C1 segment of cervical spinal cord (tissue), 14 donors: ENCODE measurements at places on chromosomes 11 and 22.

DNA sequence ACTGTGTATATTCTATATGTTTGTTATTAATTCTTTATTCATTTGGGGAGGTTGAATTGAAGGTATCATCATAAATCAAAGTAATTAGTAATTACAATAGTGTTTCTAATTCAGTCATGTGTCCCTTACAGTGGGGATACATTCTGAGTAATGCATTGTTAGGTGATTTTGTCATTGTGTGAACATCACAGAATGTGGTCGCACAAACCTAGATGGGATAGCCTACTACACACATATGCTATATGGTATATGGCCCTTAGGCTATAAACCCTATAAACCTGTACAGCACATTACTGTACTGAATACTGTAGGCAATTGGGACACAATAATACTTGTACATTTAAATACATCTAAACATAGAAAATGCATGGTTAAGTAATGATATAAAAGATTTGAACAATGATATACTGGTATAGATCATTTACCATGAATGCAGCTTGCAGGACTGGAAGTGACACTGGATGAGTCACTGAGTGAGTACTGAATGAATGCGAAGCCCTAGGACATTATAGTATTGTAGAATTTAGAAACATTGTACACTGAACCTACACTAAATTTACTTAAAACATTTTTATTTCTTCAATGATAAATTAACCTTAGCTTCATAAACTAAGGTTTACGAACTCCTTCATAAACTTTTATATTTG is 936.2 kb upstream of the CHORDC1 start:
- DNase-seq = no peak

GRCh38 chr11:1156506-1157340 is 1.0 kb upstream of the MUC5AC start:
- DNase-seq = no peak

DNA sequence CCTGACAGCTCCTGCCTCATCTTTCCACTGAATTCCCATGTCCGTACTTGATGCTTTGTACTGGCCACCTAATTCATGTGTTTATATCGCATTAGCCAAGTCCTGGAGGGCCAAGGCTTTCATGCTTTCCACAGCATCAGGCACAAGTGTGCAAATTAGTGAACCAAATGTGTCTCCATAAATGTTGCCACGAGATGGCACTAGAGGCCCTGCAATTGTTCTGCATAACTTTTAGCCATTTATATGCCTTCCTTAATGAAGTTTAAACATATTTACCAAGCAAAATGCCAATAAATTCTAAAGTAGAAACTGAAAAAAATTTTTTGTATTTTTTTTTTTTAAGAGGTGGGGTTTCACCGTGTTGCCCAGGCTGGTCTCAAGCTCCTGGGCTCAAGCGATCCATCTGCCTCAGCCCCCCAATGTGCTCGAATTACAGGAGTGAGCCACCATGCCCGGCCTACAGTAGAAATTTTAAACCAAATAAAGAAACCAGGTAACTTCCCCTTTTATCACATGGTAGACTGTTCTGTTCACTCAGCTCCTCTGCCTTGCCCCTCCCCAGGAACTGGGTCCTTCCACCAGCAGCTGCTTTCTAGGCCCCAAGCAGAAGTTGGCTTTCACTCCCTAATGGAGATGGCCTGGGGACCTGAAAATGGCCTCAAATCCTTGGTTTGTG is 20.8 kb upstream of the IL18BP start:
- DNase-seq = peak; percentile 14

DNA sequence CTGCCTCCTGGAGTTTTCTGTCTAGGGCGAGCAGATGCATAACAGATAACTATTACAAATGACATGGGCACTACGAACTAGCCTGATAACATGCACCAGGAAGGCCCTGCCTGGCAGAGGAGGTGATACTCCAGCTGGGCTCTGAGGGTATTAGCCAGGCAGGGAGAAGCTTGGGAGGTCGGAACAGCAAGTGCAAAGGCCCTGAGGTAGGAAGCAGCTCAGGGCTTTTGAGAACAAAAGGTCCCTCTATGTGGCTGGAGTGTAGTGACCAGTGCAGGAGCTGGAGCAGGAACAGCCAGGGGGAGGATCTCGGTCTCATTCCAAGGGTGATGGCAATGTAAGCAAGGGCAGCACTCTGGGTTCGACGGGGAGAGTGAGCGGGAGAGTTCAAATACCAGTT is 61.6 kb upstream of the TCF20 start:
- DNase-seq = no peak

DNA sequence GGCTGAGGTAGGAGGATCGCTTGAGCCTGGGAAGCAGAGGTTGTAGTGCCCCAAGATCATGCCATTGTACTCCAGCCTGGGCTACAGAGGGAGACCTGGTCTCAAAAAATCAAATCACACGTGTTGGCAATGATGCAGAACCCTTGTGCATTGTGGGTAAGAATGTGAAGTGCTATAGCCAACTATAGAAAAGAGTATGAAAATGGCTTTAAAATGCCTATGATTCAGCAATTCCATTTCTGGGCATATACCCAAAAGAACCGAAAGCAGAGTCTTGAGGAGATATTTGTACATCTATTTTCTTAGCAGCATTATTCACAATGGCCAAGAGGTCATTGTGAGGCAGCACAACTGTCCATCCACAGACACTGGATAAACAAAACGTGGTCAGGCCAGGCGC is 2.6 kb upstream of the FADS3 start:
- DNase-seq = no peak

- DNase-seq = no peak
These were observed 6.0 kb downstream of the MALAT1 start for GRCh38 chr11:65504674-65505465.
